Muscle of back (tissue), 13 donors: ENCODE measurements at places on chromosomes 5 and 9. TPM values are rescaled to one million over a fixed set of nuclear protein-coding genes. Genes with fewer than 3 reads are reported as not detected.

Gene FGF10
- 6.4 TPM for polyA plus RNA-seq

Gene FRRS1L
- polyA plus RNA-seq: 0.93 TPM

Gene PCDHGB2
- polyA plus RNA-seq: 2.4 TPM

Gene FBXO4
- 10.5 TPM for polyA plus RNA-seq

Gene PDE6A
- polyA plus RNA-seq: 0.12 TPM

Gene IFNA13
- not detected for polyA plus RNA-seq

Gene FREM1
- polyA plus RNA-seq: 20.2 TPM

Gene ORM2
- not detected for polyA plus RNA-seq

Gene FBXL7
- 28.4 TPM for polyA plus RNA-seq

Gene ADAMTSL2
- polyA plus RNA-seq: 3.8 TPM

Gene SHOC1
- not detected for polyA plus RNA-seq

DNA sequence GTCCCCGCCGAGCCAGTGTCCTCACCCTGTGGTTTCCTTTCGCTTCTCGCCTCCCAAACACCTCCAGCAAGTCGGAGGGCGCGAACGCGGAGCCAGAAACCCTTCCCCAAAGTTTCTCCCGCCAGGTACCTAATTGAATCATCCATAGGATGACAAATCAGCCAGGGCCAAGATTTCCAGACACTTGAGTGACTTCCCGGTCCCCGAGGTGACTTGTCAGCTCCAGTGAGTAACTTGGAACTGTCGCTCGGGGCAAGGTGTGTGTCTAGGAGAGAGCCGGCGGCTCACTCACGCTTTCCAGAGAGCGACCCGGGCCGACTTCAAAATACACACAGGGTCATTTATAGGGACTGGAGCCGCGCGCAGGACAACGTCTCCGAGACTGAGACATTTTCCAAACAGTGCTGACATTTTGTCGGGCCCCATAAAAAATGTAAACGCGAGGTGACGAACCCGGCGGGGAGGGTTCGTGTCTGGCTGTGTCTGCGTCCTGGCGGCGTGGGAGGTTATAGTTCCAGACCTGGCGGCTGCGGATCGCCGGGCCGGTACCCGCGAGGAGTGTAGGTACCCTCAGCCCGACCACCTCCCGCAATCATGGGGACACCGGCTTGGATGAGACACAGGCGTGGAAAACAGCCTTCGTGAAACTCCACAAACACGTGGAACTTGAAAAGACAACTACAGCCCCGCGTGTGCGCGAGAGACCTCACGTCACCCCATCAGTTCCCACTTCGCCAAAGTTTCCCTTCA, 1.4 kb downstream of the GLIS3 start:
- peak; percentile 24 for DNase-seq

DNA sequence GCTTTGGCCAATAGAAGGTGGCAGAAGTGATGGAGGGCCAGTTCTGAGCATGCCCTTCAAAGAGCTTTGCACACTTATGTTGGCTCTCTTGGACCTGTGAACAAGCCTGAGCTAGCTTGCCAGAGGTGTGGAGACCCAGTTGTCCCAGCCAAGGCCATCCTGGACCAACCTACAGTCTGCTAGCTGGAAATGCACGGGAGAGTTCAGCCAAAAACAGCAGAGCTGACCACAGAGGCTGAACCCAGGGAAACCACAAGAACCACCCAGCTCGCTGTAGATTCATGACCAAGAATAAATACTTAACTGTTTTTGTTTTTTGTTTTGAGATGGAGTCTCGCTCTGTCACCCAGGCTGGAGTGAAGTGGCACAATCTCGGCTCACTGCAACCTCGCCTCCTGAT, 65.4 kb upstream of the HAND1 start:
- DNase-seq: no peak

- no peak for DNase-seq
Observed at GRCh38 chr5:40675396-40676133, 4.2 kb upstream of the PTGER4 start.

- no peak for DNase-seq
Observed at GRCh38 chr5:18299166-18299565, 664.9 kb downstream of the TAF11L14 start.

GRCh38 chr5:5380298-5380697, 42.2 kb upstream of the ICE1 start:
- DNase-seq: no peak

GRCh38 chr9:19030899-19031298, 2.1 kb downstream of the SAXO1 start:
- DNase-seq: no peak

- no peak for DNase-seq
Observed at GRCh38 chr9:14170973-14171596, 142.9 kb downstream of the NFIB start.

- DNase-seq: no peak
Observed at GRCh38 chr5:38543074-38543473, 13.4 kb downstream of the LIFR start.

DNA sequence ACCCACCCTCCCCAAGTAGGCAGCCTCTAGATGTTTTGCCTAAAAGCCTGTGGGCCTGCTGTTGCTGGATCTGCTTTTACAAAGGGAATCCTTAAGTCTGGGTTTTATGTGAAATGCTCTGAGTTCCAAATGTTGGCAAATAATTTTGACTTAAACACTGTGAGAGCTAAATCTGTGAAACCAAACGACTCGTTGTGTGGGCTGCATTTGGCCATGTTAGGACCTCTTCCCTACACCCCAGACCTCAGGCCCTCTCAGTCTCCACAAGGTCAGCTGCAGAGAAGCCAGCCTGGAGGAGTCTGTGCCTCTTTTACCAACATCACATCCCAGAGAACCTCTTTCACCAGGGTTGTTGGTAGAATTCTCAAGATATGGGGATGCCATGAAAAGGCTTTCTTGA, 9.4 kb downstream of the LCP2 start:
- no peak for DNase-seq

GRCh38 chr5:17127743-17128231, 89.6 kb upstream of the BASP1 start:
- DNase-seq: no peak

DNA sequence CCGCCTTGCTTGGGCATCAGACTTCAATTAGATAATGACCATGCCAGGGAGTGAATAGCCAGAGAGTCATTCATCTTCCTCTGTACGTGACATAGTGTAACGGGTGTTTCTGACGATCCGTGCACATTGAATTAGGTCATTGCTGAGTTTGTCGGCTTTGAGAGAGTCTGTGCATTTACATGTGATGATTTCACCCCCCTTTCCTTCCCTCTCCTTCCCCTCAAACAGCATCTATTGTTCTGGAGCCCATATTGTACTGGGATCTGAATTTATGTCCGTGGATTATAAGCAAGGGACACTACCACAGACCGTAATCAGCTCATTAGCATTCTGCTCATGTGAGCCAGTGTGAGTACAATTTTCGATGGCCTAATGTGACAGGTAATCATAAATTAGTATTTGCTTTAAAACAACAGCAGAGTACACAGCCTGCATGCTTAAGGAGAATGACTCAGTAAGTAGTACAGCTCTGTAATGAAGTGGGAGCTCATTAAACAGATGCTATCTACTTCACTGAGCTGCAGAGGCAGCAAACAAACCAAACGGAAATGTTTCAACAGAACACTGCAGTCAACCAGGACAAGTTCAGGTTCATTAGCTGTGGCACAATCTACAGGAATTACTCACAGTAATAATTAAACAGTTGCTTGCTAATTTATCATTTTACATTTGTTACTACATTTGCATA, 302.1 kb downstream of the CSNK1G3 start:
- no peak for DNase-seq

- no peak for DNase-seq
Observed at GRCh38 chr9:138069731-138070456, 192.3 kb downstream of the CACNA1B start.

DNA sequence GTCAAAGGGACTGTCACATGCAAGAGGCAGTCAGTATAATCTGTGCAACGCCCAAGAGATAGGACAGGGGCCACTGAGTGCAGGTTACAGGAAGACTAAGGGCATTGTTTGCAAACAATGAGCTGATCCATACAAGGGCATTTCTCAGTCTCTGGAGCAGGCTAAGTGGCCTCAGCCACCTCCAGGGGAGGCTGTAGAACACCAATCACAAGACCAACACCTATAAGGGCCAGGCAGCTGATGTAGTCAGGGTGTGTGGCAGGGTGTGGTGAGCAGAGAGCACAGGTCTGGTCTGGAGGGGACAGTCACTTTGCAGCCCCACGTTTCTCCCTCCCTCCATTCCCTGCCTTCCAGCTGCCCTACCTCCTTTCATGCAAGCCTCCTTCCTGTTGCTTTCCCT, 83.2 kb upstream of the ADRA1B start:
- DNase-seq: no peak

GRCh38 chr5:148909040-148909439, 82.6 kb downstream of the ADRB2 start:
- peak; percentile 16 for DNase-seq

DNA sequence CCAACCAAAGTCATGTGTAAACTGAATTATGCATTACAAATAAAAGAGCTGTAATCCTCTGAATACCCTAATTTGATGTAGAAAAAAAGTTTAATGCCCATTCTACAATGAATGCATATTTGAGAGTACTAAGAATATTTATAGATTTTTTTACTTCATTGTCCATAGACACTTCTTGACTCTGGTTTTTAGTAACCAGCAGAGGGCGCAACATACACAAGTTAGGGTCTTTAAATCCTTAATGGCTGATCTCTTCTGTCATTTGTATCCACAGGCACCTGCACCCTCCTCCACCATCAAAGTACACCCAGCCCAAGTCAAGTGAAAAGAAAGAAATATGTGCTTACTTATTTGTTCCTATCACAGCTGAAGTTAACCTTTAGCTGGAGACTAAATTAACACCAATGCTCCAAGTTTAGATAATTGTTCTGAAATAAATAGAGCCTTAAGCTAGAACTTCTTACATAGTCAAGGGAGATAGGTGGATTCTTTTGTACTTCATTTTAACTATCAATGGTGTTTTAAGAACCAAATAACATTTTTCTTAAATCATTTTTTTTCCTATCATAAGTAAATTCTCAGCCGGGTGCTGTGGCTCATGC, 524.2 kb upstream of the DAB2 start:
- peak; percentile 54 for DNase-seq

GRCh38 chr5:2240118-2240904, 357.6 kb upstream of the IRX4 start:
- no peak for DNase-seq

GRCh38 chr9:127455324-127455992, 4.1 kb downstream of the LRSAM1 start:
- no peak for DNase-seq

DNA sequence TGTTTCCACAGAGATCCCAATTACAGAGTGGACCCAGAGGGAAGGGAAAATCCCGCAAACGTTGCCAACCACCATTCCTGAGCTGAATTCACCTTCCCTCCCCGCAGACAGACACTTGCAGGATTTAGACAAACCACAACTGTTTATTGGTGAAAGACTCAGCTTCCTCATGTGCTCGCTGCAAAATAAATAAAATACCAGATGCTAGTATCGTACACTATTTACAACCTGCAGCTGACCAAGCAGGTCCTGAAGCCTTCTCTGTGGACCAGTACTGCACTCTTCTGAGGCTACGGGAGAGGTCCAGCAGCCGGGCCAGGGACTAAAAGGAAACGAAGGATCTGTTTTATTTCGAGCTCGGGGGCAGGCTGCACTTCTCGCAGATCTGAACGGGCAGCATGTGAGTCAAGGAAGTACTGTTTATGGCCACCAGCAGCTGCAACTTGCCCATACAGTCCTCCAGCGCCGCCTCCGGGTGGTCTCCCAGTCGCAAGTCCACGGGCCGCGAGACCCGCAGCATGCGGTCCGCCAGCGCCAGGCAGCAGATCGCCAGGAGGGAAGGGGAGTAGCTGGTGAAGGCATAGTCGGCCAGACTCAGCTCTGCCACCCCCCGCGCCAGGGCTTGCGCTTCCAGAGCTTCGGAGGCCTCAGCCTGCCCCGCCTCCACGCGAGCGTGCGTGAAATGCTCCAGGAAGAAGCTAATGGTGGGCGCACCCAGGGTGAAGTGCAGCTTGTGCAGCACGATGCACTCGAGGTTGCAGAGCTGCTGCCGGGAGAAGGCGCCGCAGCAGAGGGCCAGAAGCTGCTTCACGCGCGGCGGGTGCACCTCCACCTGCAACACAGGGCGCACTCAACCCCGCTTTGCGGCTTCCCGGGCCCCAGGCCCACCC, 2.1 kb downstream of the CCNO start:
- no peak for DNase-seq

GRCh38 chr5:116374434-116374852, 200.2 kb downstream of the SEMA6A start:
- DNase-seq: no peak

DNA sequence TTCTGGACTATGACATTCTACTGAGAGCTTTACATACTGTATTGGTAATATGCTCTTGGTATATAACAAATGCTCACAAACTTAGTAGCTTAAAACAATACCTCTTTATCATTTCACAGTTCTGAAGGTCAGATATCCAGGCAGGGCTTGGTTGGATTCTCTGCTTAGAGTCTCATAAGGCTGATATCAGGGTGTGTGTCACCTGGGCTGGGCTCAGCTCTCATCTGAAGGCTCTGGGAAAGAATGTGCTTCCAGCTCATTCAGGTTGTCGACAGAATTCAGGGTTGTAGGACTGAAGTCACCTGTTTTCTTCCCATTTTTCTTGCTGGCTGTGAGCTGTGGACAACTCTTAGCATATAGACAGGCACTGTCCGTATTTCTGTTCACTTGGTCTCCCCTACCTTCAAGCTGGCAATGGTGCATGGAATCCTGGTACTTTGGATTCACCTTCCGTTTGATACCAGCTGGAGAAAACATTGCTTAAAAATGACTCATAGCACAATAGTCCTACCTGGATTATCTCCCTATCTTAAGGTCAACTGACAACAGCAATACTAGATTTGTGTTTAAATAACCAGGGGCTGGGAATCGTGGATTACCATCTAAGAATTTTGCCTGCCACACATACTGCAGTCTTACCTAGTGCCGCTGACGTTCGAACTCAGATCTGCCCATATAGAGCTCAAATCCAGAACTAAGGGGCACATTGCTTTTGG, 69.2 kb downstream of the RCL1 start:
- DNase-seq: no peak

DNA sequence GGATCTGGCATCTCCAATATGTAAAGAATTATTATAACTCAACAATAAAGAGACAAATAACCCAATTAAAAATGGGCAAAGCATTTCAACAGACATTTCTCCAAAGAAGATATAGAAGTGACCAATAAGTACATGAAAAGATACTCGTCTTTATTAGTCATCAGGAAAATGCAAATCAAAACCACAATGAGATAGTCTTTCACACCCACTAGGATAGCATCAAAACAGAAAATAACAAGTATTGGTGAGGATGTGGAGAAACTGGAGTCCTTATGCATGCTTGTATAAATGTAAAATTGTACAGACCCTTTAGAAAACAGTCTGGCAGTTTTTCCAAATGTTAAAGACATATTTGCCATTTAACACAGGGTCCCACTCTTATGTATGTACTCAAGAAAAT, 39.1 kb upstream of the ITGA1 start:
- DNase-seq: no peak

DNA sequence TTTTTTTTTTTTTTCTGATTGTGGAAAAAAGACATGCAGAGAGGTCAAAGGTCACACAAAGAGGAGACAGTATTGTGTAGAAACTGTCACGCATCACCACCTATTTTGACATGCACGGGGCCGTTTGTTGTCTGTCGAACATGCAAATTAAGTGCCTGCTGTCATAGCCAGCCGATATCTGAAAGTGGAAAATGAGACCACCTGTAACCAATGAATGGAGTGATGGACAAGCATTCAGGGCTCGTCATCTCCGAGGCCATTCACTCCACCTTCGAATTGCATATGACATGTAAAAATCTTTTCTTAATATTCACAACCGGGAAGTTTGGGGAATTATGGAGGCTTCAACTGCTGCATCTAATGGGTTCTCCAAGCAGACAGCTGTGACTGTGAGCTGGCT, 512.2 kb upstream of the ADAMTS16 start:
- DNase-seq: no peak
